ENCODE measurements at places on chromosomes 16 and 17.

GRCh38 chr16:86580791-86581170 is 2.4 kb downstream of the FOXL1 start:
- no peak for DNase-seq

DNA sequence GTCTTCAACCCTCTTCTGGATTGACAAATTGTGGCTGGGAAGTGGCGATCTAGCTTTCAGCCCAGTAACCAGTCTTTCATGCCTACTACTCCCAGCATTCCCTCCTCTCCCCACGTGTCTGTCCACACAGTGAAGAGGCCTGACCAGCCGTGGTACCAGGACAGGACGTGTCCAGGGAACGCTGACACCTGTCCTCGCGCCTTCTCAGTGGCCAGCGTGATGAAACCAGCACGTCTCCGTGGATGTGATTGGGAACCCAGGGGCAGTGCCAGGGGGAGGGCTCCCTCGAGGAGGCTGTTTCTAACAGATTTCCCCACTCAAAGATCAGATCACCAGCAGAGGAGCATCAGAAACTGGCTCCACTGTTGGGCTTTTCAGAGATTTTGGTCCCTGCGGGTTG is 69.1 kb downstream of the RPA1 start:
- no peak for DNase-seq

- DNase-seq: no peak
Observed at GRCh38 chr17:45818699-45819098, 26.0 kb upstream of the SPPL2C start.

- no peak for DNase-seq
Observed at GRCh38 chr17:4147751-4148310, 4.8 kb downstream of the CYB5D2 start.

DNA sequence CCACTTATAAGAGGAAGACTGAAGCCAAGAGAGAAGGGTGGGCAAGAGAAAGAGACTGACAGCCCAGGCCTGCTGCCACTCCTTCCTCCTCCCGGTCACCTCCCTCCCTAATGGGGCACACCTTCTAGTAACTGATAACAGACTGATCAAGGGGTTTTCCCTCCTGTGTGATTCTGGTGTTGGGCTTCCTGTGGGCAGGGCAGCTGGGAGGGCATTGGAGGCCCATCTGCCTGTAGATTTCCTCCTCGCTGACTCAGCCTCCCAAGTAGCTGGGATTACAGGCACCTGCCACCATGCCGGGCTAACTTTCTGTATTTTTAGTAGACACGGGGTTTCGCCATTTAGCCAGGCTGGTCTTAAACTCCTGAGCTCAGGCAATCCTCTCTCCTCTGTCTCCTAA is 16.2 kb downstream of the CA4 start:
- no peak for DNase-seq

DNA sequence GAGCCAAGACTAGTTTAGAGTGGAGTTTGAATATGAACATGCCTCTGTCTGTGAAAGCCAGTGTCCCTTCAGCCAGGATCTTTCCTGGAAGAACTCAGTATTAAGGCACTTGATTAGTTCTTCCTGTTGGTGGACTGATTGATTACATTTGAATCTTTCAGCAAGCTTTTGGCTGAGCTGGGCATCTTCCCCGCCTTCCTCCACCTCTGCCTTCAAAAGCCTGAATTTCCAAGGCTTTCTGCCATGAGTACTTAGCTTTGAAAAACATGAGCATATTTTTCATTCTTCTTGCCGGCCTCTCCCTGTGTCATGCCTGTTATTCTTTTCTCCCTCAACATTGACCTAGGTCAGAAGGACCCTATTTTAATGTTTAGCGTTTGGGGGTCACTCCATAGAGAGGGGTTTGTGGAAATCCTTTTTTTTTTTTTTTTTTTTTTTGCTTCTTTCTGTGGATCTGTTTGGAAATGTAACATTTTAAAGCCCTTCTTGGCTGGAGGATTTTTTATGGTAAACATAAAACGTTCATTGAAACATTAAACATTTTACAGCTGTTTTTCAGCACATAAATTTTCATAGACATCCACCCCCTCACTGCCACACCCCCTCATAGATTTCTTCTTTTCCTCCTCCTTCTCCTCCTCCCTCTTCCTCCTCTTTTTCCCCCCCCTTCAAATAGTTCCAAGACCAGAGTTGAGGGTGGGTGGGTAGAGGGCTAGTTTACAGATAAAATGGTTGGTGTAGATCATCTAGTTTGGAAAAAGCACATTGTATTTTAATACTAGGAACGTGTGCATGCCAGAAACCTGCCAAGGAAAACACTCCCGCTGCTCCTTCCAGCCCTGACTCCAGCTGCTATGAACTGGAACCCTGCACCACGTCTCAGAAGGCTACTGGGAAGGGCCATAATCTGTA is 645.9 kb downstream of the WWOX start:
- DNase-seq: no peak

Data from suppressor macrophage treated with lipopolysaccharide for 1 hour (primary cell).